ENCODE measurements at places on chromosomes 12 and 14. TPM values are rescaled to one million over a fixed set of nuclear protein-coding genes. Genes with fewer than 3 reads are reported as not detected.

The GUCY2C gene
- total RNA-seq: not detected

The PMEL gene
- total RNA-seq: not detected

The MARCHF9 gene
- 44.4 TPM for total RNA-seq

The WSCD2 gene
- not detected for total RNA-seq

The TAS2R14 gene
- 2.6 TPM for total RNA-seq

The RD3L gene
- total RNA-seq: not detected

The GARIN6 gene
- not detected for total RNA-seq

The PZP gene
- total RNA-seq: not detected

The TRHDE gene
- total RNA-seq: not detected

The KRT73 gene
- 65.6 TPM for total RNA-seq

The FBXO34 gene
- 22.0 TPM for total RNA-seq

The SLC38A4 gene
- not detected for total RNA-seq

DNA sequence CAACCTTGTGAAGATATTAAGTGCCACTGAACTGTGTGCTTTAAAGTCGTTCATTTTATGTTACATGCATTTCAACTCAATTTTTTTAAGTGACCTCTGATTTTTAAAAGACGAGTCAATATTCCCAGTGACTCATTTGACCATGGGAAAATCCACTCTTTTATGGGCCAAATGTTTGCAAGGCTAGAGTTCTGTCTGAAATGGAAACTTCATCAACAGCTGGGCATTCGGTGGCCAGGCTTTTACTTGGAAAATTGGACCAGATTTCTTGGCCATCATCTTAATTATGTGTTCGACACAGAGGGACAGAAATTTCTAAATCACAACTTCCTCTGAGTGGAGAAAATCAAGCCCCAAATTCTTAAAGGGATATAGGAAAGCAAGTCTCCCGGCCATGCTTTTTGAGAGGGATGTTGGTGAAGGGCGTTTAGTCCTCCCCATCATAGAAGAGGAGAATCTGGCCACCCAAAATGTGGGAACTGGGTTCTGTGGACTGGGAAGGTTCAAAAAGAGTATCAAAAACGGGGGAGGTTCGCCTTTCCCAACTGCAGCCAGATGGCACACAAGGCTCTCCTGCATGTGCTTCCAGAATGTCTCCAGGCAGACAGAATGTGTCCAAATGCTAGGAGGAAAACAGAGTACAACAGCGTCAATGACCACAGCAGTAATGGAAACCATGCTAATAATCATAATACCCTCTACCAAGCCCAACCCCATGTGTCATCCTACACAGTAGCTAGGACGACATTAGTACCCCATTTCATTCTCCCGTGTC lies 40.9 kb upstream of the FZD10 start:
- DNase-seq: no peak

- no peak for DNase-seq
These were observed 41.1 kb downstream of the BMP4 start for GRCh38 chr14:53915364-53916014.

GRCh38 chr12:6742834-6743233 lies 10.1 kb downstream of the MLF2 start:
- DNase-seq: no peak

DNA sequence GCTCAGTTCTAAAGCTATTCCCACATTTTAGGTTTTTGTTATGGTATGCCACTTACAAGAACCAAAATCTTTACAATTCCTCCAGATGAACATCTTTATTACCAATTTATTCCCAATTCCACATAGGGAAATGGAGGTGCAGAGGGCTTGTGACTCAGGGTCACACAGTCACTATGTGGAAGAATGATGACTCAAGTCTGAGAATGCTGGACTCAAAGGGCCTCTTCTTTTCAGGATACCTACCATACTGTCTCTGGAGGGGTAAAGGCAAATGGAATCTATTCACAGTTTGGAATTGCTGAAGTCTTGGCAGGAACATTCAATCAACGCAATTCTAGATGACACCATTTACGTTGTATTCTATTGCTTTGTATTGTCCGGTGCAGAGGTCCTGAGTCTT lies 48.2 kb upstream of the MANSC4 start:
- DNase-seq: no peak

DNA sequence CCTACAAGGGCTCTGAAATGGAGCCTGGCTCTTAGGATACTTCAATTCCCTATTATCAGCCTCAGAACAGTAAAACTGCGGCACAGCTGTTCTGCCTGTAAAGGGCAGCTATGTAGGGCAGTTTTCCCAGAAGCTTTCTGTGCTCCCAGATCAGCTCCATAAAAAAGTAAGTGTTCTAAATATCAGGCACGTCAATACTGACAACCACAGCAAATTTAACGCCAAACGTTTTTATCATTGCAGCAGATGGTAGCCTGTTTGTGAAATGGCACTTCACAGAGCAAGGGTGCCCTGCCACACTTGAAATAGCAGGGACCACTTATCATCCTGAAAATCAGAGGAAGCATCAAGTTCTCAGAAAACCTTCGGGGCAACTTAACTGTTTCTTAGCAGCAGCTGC lies 54.8 kb upstream of the PTHLH start:
- no peak for DNase-seq

DNA sequence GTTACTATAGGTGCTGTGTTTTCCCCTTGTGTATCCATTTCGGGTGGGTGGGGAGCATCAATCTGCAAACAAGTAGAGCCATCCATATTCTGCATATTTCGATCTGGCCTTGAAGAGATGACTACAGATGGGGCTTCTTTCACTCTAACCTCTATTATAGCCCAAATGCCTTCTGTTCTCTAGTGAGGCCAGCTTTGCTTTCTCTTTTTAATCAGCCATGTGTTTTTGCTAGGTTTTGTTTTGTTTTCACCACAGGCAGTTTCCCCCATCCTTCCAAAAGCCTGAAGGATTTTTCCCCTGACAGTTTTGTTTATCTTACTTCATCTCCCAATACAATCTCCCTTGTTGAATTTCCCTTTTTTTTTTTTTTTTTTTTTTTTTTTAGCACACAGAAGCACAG lies 224.1 kb downstream of the BTG1 start:
- no peak for DNase-seq

- no peak for DNase-seq
These were observed 793.6 kb downstream of the GALC start for GRCh38 chr14:87199381-87199780.

DNA sequence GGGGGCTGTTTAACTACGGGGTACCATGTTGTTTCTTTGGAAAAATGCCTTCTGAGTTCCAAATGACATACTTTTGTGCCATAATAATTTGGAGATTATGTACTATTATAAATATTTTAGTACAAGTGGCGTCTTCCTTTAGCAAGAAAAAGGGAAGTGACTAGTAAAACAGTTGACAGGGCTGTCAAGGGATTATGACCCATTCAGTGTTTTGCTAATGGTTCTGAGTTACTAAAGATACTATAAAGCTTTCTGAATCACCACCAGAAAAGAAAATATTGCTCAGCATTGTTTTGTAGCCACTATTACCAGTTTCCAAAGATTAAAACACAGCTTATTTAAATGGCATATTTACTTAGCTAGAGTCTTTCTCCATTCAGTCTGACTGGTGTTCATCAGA lies 334.9 kb downstream of the SNAPC1 start:
- DNase-seq: no peak

- no peak for DNase-seq
These were observed 496 bp upstream of the ISCU start for GRCh38 chr12:108561852-108562347.

- DNase-seq: no peak
These were observed 150.6 kb upstream of the FUT8 start for GRCh38 chr14:65261946-65262345.

- no peak for DNase-seq
These were observed 185.0 kb downstream of the DPF3 start for GRCh38 chr14:72708708-72709475.

DNA sequence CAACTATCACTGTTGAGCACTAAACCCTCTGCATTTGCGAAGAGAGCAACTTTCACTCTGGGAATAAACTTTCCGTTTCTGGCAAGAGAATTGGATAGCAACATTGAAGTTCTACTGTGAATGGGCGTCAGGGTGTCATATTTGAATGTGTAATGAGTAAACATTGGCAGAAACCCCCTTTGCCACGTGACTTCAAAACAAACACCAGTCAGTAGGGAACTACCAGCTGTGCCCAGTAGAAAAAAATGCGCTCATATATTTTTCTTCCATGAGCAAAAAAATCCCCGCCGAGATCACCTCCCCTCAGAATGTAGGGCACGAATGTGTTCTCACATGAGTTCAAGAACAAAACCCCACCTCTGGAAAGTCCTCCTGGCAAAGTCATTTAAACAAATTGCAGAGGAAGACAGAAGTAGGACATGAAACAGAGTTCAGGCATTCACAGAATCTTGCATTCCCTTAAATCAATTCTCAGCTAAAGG lies 80.6 kb downstream of the BTG1 start:
- DNase-seq: no peak

GRCh38 chr14:96824283-96824682 lies 27.1 kb downstream of the VRK1 start:
- DNase-seq: no peak

DNA sequence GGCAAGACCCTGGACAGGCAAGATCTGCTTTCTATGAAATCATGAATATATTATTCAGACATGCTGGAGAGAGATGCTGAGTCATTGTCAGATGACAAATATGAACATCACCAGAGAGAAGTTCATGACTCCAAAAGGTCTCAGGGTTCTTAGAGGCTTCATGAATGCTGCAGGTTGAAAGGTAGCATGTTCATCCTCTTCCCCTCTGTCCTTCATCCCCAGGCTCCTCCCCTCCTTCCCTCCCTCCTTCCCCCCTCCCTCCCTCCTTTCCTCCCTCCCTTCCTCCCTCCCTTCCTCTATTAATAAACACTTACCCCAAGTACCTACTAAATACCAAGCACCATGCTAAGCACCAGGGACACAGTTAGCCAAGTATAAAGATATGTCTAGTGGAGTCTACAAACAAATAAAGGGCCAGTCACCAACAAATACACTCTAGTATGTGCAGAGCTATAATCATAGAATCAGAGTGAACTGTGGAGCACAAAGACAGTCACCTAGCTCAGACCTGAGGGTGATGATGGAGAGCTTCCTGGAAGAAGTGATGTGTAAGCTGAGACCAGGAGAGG lies 46.2 kb downstream of the RPH3A start:
- DNase-seq: no peak

- DNase-seq: no peak
These were observed 14.7 kb downstream of the ISCA2 start for GRCh38 chr14:74508292-74508731.

DNA sequence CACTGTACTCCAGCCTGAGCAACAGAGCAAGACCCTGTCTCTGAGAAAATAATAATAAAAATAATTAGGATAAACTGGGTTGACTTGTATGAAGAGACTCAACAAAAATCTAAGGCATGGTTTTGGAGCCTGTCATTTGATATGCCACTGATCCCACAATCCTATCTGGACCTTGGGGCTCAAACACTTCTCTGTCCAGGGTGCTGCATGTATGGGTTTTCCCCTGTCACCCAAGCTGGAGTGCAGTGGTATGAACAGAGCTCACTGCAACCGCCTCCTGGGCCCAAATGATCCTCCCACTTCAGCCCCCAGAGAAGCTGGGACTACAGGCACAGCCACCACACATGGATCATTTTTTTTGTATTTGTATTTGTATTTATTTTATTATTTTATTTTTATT lies 5.3 kb upstream of the VSIG10 start:
- DNase-seq: no peak

DNA sequence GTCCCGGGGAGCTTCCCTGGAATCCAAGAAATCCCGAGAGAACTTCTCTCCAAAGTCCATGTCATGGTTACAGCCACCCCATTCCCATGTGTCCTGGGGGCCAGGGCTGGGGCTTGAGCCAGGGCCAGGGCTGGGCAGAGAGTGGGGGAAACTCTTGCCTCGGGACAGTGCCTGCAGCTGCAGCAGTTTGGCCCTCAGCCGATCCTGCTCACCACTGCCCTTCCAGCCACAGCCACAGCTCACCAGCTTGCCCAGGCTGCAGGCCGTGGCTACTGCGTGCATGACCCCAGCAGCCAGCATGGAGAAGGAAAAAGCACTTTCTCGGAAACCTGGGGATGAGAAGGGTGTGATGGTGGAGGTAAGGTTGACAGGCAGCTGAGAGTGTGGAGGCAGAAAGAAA lies 3.5 kb downstream of the WNT10B start:
- DNase-seq: no peak

GRCh38 chr12:663293-663871 lies at the start of gene NINJ2:
NINJ2 (minus strand) TSS chr12:663445; CDS start chr12:663360, 85 bp downstream.
- no peak for DNase-seq

DNA sequence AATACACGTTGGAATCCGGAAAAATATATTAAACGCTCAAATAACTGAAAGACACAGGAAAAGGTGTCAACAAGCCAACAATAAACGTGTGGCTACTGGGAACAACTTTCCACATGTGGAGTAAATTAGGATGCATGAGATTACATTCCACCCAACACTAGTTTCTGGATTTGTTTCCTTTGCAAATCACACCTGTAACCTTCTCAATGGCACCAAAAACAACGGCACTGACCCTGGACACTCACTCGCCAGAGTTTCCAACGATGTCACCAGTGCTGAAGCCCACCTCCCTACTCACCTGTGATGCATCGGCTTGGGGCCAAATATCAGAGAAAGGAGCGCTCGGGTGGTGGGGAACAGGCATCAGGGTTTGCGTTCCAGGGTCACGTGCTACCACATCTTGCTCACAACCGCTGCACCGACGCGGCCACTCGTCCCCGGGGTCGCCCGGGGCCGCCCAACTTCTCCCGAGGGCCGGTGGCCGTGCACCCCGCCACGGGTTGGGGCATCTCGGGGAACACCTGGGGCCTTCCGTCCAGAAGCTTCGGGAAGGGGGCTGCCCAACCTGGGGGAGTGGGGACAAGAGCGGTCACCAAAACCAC lies 629 bp downstream of the PRDM4 start:
- peak; percentile 30 for DNase-seq

- DNase-seq: peak; percentile 29
These were observed 75.0 kb downstream of the TGFB3 start for GRCh38 chr14:75906680-75907280.

GRCh38 chr14:101934601-101935150 lies 29.7 kb upstream of the DYNC1H1 start:
- no peak for DNase-seq

- peak; percentile 31 for DNase-seq
These were observed 986.3 kb upstream of the TMEM132C start for GRCh38 chr12:127280393-127281275.

DNA sequence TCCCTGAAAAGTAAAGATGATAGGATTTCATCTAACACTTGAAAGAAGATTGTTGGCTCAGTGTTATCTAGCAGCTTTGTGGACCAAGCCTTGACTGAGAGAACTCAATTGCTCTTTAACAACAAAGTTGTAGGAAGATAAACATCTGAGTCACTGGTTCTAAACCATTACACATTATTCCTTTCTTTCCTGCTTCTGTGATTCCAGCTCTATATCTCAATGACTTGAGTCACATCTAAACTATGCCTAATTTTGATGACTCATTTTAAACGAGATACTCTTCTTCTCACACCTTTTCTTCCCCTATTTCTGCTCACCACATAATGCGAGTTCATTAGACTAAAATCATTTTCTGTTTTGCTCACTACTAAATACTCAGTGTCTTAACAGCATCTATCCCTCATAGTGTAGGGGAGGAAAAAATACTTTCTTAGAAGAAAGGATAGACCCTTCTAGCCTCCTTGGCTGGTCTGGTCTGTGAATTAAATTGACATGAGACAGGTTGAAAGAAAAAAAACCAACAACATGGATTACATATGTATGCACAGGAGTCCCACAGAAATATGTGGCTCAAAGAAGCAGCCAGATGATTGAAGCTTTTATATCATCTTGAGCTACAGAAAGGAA lies 201.4 kb downstream of the C12orf50 start:
- no peak for DNase-seq
